ENCODE measurements at places on chromosomes 12 and 14.
A peak's percentile ranks its signal among the peaks of the same experiment; 100 is the strongest.

- peak; percentile 81 for DNase-seq
Measured at GRCh38 chr12:3202734-3203446, 125.7 kb downstream of the TSPAN9 start.

DNA sequence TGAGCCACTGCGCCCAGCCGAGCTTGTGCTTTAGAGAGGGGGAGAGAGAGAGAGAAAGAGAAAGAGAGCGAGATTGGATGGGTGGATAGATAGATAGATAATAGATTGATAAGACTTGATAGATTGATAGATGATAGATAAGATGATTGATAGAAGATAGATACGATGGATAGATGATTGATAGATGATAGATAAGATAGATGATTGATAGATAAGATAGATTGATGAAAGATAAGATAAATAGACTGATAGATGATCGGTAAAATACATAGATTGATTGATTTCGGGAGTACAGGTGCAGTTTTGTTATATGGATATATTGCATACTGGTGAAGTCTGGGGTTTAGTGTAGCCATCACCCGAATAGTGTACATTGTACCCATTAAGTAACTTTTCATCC, 65.9 kb downstream of the SPRING1 start:
- no peak for DNase-seq

DNA sequence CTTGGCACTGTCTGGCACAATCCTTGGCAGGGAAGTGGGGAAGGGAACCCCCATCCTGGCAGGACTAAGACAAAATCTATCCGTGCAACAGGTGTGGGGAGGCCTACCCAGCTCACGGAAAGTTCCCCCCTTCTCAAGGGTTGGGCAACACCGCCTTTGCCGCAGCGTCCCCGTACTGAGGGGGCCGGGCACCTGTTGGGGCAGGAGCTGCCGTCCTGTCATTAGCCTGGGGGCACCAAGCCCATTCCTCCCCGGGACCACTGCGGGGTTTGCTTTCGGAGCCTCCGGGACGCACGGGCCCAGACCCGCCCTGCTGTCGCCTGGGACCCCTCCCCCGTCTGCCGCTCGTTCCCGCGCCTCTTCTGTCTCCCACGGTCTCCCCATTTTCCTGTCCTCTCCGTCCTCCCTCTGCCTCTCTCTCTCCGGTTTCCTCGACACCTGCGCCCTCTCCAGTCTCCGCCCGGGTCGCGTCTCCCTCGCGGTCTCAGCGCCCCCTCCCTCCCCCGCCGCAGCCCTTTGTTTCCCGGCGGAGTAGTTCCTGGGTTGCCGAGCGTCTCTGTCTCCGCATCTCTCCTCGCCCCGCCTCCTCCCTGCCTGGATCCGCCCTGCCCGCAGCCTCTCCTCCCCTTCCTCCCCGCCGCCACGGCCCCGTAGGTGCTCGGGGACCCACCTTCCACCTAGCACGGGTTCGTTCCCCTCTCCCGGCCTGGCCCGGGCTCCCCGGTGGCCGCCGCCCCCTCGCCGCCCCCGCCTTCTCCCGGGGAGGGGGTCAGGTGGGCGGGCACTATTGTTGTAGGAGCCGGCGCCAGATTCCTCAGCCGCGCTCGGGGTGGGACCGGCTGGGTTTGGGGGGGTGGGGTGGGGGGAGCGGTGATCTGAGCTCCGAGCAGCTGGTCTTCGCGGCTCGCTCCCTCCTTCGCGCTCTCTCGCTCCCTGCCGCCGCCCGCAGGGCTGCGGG, at the start of gene CACNB3:
TSS of gene CACNB3 (plus strand) at position 624 of the 958 bp plus-strand sequence. CDS start 434 bp downstream, outside the sequence.
- DNase-seq: peak; percentile 65

- DNase-seq: peak; percentile 54
Measured at GRCh38 chr14:55097881-55098560, 31.0 kb upstream of the LGALS3 start.

DNA sequence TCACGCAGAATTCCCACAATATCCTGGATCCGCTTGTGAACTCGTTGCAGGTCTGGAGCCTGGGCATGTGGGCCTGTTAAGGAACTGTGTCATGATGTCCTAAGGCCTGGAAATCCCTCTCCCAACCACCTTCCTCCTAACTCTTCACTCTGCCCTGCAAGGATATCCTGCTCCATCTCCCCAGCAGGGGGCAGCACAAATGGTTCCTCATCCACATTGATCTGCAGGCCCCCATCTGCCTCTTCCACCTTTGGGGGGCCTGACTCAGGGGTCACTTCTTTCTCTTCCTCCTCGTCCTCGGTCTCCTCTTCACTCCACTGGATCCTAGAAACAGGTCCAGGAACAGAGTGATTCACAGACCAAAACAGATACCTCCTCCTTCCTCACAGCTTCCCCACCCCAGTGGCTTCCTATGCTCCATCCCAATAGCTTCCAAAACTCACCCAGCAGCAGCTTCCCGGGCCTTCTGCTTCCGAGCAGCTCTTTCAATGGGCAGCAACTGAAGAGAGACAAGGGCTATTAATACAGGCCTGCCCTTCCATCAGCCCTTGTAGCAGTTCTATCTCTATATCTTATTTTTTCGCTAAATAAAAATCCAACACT, 4.5 kb downstream of the NOP2 start:
- peak; percentile 72 for DNase-seq

GRCh38 chr12:58528271-58528670, 392.0 kb downstream of the LRIG3 start:
- no peak for DNase-seq

DNA sequence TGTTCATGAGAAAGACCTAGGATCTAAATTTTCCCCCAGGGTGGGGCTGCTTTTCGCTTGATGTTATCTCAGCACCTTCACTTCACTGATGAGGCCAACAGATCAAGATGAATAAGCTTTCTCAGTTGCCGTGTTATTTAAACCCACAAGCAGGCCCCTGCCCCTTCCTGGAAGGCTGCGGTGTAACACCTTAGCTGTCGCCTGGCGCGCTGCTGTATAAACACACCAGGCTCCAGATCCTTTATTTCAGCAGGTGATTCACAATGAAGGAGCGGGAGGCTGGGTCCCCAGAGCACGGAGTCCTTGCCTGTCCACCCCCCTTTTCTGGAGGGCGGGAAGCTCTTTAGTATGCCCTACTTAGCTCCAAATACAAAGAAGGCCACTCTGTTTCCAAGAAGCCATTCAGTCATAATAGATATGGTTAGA, 515.4 kb downstream of the FUT8 start:
- no peak for DNase-seq

- no peak for DNase-seq
Measured at GRCh38 chr12:116984098-116984497, 73.3 kb downstream of the FBXW8 start.

GRCh38 chr14:74618078-74618952, 6.3 kb upstream of the LTBP2 start:
- peak; percentile 43 for DNase-seq

GRCh38 chr12:10140001-10140400, 10.0 kb upstream of the CLEC7A start:
- DNase-seq: no peak

DNA sequence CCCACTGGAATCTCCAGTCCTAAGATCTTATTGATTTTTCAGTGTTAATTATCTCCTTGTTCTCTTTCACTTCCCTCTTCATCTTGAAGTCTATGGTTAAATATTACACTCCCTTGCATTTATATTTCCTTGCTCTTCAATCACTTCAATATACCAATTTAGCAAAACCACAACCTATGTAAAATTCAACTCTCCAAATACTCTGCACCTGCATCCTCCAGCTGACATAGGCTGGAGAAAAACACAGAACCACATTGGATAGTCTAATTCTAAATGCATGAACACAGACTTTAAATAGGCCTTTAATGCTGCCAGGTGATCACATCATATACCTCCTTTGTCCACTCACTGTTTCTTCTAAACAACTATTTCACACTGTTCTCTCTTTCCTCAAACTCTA, 253.8 kb upstream of the GARIN6 start:
- peak; percentile 42 for DNase-seq

DNA sequence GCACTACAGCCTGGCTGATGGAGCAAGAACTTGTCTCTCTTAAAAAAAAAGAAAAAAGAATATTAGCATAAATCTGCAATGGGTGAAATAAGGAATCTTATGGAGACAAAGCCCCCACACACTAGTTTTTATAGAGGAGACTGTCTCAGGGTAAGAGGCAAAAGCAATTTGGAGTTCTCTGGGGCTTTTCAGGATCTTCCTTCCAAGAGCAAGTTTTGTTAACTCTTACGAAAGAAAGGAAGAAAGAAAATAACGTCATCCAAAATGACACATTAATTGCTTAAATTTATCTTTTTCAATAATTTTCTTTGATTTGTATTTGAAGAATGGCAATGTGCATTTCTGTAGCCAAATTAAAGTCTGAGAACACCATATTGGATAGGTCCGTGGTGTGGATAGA, 3.8 kb downstream of the PDE6H start:
- DNase-seq: no peak

GRCh38 chr14:32366256-32366879, 37.3 kb downstream of the AKAP6 start:
- DNase-seq: no peak

All from germinal center (tissue), 1 donor.